ENCODE measurements at places on chromosomes 13 and 19.

GRCh38 chr19:30719189-30719998 is 347.2 kb downstream of the ZNF536 start:
- H3K27ac ChIP-seq, result no peak overlapping the region
- peaks cover 31% of the 10 kb centered on the region for H3K27me3 ChIP-seq
- H3K36me3 ChIP-seq, result no peaks in the 10 kb centered on the region
- no peak for DNase-seq
- H3K4me1 ChIP-seq, result peaks cover 10% of the 10 kb centered on the region

DNA sequence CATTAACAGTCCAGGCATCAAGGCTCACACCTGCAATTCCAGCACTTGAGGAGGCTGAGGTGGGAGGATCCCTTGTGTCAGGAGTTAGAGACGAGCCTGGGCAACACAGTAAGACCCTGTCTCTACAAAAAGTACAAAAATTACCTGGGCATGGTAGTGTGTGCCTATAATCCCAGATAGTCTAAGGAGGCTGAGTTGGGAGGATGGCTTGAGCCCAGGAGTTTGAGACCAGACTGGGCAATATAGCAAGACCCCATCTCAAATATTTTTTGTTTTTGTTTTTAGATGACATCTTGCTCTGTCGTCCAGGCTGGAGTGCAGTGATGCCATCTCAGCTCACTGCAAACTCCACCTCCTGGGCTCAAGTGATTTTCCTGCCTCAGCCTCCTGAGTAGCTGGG is 40.1 kb upstream of the ONECUT3 start:
- peaks cover 6% of the 10 kb centered on the region for H3K4me1 ChIP-seq
- H3K27me3 ChIP-seq, result peaks cover 38% of the 10 kb centered on the region
- no peak overlapping the region for H3K27ac ChIP-seq
- DNase-seq, result no peak

GRCh38 chr19:51687791-51688670 is 5.1 kb upstream of the SPACA6 start:
- H3K27ac ChIP-seq, result peak overlapping the region; percentile 29
- H3K4me1 ChIP-seq, result peaks cover 7% of the 10 kb centered on the region
- H3K4me3 ChIP-seq, result peak overlapping the region; percentile 64

DNA sequence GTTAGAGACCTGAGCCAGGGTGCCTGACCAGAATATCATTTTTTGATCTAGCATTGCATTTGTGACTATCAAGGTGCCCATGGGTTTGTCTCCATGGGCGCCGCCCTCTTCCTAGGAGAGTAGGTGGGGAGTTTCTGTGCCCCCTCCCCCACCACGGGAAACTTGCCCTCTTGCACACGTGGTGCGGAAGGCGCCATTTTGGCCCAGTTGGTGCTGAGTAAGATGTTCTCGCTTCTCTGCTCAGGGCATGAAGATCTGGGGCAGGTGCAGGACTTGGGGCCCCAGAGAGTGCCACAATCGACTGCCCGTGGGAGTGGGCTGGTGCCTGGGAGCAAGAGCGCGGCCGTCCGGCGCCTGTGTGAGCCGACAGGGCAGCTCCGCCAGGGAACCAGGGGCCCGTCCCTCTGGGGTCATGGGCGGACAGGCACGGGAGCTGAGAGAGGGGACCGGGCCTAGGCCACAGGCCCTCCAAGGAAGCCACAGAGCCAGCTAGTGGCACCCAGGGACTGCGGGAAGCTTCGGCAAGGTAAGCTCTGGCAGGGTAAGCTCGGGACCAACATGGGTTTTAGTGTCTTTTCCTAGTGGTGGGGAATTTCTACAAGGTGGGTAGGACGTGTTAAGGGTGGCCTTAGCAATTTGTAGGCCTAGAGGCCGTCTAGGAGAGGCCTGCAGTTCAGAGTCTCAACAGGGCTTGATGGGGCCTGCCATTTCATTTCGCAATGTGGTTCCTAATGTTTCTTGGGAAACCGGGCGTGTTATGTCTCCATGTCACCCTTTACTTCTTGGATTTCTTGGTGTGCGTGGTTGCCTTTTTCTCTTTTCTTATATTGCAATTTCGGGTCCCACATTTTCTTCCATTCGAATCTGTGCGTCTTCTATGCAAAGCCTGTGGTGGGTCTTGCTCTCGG is 14.5 kb downstream of the SACS start:
- no peak overlapping the region for H3K27ac ChIP-seq
- H3K4me1 ChIP-seq, result no peaks in the 10 kb centered on the region
- no peaks in the 10 kb centered on the region for H3K36me3 ChIP-seq
- H3K27me3 ChIP-seq, result no peaks in the 10 kb centered on the region
- no peak for DNase-seq

GRCh38 chr19:1690699-1691307 is 38.4 kb upstream of the TCF3 start:
- DNase-seq, result no peak
- H3K36me3 ChIP-seq, result no peaks in the 10 kb centered on the region
- no peaks in the 10 kb centered on the region for H3K4me1 ChIP-seq
- peaks cover 63% of the 10 kb centered on the region for H3K27me3 ChIP-seq

Data from central memory CD8-positive, alpha-beta T cell (primary cell).